ENCODE measurements at places on chromosomes 6 and 20.

DNA sequence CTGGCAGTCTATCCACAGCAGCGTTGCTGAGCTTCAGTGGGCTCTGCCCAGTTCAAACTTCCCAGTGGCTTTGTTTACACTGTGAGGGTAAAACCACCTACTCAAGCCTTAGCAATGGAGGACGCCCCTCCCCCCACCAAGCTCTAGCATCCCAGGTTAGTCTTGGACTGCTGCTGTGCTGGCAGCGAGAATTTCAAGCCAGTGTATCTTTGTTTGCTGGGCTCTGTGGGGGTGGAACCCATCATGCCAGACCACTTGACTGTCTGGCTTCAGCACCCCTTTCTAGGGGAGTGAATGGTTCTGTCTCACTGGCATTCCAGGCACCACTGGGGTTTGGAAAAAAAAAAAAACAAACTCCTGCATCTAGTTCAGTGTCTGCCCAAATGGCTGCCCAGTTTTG is 249.7 kb upstream of the SYNCRIP start:
- DNase-seq = no peak

- no peak for DNase-seq
Measured at GRCh38 chr6:165671222-165671768, 8.3 kb upstream of the PDE10A start.

- no peak for DNase-seq
Measured at GRCh38 chr6:26269531-26270485, 95.2 kb upstream of the BTN3A2 start.

DNA sequence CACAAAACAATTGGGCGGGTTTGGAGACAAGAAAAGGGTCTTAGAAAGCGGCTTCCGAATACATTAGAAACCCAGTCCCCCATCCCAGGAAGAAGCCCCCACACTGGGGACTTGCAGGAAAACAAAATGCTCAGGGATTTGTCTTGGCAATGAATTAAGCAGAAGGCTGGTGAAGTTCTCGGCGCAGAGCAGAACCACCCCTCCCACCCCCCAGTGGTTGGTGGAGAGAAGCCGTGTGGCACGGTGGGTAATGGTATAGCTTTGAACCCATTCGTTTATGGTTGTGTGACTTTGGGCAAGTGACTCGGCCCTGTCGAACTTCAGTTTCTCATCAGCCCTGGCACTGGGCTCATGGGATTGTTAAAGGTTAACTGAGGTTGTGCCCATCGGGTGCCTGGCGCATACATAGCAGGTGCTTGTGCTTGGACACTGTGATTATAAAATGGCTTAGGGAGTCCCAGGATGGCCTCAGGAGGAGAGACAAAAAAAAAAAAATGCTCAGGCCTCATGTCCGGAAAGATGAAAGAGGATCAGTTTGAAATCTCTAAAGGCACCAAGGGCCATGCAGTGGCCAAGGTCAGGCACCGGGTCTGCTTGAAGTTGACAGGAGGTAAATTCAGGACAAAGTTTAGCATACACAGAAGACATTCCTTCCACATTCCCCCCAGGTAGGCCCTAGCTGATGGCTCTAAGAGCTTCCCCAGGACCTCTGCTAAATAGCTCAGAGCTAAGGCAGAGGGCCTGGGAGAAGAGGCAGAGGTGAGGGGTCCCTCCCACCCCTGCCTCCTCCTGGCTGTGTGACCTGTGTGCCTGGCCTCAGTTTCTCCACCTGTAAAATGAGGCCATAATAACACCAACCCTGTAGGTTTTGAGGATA is 120.1 kb upstream of the PTPN1 start:
- DNase-seq = no peak

- no peak for DNase-seq
Measured at GRCh38 chr6:83707829-83708545, 914 bp downstream of the SNAP91 start.

DNA sequence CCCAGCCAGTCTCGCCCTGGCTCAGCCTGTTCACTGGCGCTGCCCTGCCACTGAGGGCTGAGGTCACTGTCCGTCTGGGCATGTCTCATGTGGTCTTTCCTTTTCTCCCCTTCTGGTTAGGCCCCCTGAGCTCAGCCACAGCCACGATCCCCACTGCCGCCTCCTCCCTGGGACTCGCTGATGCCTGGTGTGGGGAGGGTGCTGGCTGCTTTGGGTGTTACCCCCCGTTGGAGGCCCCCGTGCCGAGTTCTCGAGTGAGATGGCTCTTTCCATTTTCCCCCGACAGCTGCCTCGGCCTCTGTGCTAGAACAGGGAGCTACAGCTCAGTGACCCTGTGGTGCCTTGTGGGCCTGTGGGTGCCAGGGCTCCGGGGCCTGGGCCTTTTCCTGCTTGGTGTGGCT is 14.9 kb upstream of the TCFL5 start:
- DNase-seq = no peak

DNA sequence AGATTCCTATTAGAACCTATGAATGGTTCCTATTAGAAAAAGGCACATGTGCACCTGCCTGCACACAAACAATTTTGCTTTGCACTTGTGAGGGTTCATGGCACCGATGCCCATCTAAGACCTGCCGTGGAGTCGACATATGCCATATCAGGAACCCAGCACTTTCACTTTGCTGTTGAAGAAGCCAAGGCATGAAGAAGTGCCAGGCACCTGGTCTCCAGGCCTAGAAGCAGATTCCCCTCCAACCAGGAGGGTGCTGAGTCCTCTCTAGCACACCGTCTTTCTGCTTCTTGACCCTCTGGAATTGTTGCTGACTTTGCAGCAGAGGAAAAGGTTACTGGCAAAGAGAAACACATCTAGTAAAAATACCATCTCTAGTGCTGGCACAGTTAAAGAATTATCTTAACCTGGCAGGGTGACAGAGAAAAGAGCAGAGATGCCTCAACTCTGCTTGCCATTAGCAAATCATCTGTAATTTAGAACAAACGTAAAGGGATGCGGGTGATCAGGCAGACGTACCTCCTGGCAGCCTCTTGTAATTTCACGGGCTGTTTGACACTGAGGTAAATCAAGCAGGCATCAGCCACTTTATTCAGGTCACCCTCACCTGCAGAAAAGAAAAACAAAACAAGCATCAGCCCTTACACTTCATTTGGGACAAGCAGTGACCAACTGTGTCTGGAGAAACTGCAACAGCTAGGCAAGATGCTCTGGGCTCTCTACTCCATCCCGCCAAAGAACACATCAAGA is 37.2 kb downstream of the TTI1 start:
- no peak for DNase-seq

DNA sequence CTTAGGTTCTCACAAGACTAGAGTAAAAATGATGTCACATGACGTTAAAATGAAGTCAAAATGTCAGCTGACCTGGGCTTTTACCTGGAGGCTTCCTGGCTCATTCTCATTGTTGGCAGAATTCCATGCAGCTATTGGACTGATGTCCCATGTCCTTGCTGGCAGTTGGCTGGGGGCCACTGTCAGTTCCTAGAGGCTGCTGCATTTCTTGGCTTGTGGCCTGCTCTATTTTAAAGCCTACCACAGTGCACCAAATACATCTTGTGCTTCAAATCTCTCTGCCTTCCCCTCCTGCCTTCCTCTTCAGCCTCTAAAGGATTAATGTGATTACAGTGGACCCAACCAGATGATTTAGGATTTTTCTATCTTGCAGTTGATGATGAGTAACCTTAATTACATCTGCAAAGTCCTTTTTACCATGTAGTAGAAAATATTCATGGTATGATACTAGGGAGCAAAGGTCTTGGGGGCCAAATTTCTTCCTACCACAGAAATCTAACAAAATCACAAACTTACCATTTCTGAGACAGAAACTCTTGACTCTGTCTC is 81.9 kb downstream of the FIG4 start:
- DNase-seq = no peak

GRCh38 chr20:54875307-54875706 is 399.9 kb downstream of the DOK5 start:
- no peak for DNase-seq

DNA sequence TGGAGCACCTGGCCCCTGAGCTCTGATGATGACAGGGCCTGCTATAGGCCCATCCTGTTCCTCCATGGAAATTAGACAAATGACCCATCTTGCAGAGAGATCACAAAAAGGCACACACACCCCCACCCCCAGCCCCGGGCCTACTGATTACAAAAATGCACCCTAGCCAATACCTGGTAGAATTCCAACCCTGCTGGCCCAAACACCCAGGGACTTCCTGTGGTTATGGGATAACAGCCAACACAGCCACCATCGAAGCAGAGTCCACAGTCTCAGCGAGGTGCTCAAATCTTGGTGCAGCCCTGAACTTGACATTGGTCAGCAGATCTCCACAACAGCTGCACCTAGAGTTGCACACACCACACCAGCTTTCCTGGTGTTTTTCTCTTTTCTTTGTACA is 17.0 kb downstream of the NCR2 start:
- no peak for DNase-seq

DNA sequence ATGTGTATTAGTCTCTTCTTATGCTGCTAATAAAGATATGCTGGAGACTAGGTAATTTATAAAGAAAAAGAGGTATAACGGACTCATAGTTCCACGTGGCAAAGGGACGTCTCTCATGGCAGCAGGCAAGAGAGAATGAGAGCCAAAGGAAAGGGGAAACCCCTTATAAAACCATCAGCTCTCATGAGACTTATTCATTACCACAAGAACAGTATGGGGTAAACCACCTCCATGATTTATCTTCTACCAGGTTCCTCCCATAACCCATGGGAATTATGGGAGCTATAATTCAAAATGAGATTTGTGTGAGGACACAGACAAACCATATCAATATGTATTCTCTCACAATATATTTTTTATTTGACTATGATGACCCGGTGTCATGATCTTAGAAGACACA is 109.1 kb downstream of the UTRN start:
- no peak for DNase-seq

DNA sequence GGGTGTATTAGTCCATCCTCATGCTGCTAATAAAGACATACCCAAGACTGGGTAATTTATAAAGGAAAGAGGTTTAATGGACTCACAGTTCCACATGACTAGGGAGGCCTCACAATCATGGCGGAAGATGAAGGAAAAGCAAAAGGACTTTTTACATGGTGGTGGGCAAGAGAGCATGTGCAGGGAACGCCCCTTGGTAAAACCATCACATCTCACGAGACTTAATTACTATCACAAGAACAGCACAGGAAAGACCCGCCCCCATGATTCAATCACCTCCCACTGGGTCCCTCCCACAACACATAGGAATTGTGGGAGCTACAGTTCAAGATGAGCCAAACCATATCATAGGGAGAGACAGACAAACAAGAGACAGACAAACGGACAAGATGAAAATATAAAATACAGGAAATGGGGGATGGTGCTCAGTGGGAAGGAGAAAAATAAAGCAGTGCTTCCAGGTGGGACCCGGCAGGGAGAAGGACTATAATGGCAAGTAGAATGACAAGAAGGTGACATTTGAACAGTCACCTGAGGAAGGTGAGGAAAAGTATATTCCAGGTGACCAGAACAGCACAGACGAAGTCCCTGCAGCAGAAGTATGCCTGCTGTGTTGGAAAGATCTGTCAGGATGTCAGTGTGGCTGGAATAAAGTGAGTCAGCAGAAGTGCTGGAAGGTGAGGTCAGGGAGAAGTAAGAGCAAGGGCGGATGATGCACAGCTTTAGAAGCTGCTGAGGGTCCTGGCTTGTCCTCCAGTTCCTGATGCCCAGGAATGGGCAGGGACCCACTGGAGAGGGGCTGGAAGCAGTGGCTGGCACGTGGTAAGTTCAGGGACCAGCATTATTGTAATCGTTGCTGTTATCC is 61.1 kb downstream of the SLC2A10 start:
- no peak for DNase-seq

DNA sequence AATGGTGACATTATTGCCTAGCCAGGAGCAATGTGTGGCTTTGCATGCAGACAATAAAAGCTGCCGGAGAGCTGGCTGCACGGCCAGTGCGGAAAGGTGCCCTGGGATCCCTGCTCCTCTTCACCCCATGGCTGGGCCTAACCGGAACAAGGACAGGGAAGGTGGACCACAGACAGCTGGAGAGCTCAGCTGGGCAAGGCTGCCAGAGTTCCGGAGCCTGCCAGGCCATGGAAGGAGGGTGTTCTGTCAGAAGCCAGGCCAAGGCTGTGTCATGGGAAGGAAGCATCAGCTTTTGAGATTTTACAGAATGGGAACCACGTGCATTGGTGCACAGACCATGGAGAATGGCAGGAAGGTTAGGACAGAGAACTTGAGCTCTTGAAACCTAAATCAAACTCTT is 25.0 kb downstream of the MAP1LC3A start:
- no peak for DNase-seq

DNA sequence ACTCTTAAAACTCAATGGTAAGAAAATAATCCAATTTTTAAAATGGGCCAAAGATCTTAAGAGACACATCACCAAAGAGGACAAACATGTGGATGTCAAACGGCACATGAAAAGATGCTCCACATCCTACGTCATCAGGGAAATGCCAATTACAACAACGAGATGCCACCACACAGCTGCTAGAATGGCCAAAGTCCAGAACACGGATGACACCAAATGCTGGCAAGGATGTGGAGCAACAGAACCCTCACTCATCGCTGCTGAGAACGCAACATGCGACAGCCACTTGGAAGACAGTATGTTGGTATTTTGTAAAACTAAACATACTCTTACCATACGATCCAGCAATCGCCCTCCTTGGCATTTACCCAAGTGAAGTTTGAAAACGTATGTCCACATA is 132.8 kb upstream of the CDH4 start:
- no peak for DNase-seq

DNA sequence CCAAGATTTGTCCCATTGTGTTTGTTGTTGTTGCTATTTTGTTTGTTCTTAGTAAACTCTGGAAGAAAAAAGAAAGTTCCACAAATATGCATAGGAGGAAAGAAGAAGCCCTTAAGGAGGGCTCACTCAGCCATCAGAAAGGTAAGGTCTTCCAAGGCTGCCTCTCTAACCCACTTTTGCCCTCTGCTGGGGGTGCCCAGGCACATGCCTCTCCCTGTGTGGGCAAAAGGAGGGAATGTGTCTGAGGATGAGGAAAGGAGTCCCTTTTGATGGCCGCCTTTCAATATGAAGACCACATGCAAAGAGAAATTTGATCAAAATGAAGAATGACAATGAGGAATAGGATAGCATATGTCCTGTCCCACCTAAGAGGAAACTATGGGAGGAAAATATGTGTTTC is 248.2 kb upstream of the POU3F2 start:
- DNase-seq = no peak

- peak; percentile 12 for DNase-seq
Measured at GRCh38 chr6:123967905-123968304, 164.2 kb downstream of the NKAIN2 start.

GRCh38 chr6:33235221-33235634 is 26.9 kb downstream of the RING1 start:
- no peak for DNase-seq

GRCh38 chr6:36691011-36691410 is 6.6 kb upstream of the RAB44 start:
- DNase-seq = no peak

GRCh38 chr20:7080472-7080871 is 313.0 kb downstream of the BMP2 start:
- DNase-seq = no peak

- DNase-seq = no peak
Measured at GRCh38 chr6:37257320-37257633, 295 bp upstream of the TBC1D22B start.

Data from DMS 273 treated with DMSO at 0.1 percent for 48 hours (cell line).